ENCODE measurements at places on chromosomes 2 and 18.

GRCh38 chr18:60471652-60472051 lies 99.1 kb upstream of the MC4R start:
- DNase-seq = no peak

DNA sequence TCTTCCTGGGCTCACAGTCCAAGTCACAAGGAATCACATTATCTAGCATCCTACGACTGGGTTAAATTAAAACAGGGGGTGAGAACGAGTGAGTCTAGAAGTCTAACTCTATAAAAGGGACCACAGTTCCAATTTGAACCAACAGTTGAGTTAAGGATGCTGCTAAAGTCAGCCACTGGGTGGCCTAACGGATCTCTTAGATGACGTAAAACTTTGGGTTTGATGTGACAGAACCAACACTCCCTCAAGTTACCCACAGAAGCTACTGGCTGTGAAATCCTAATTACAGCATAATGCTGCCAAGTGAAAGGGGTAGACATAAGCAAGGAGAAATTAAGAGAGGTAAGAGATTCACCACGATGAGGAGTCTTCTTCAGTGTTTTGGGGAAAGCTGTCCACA lies 32.7 kb upstream of the RUFY4 start:
- DNase-seq = no peak

- DNase-seq = no peak
These were observed 4.3 kb downstream of the AGPS start for GRCh38 chr2:177396703-177397460.

DNA sequence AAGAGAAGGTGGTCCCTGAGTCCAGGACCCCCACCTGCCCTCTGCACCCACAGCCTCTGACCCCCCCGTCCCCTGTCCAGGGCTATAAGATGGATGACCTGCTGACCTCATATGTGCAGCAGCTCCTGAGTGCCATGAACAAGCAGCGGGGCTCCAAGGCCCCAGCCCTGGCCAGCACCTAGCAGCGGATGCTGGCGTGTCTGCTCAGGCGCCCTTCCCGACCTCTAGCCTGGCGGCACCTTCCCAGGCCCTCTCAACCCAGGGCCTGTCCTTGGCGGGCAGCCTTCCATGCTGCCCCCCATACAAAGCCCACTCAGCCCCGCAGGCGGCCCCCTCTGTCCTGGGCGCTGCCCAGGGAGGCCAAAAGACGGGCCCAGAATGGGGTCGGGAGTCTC lies 8.7 kb upstream of the GPR17 start:
- DNase-seq = no peak

- DNase-seq = no peak
These were observed 259.6 kb downstream of the SS18 start for GRCh38 chr18:25830787-25831186.

- no peak for DNase-seq
These were observed 544 bp downstream of the EVA1A start for GRCh38 chr2:75560022-75560767.

DNA sequence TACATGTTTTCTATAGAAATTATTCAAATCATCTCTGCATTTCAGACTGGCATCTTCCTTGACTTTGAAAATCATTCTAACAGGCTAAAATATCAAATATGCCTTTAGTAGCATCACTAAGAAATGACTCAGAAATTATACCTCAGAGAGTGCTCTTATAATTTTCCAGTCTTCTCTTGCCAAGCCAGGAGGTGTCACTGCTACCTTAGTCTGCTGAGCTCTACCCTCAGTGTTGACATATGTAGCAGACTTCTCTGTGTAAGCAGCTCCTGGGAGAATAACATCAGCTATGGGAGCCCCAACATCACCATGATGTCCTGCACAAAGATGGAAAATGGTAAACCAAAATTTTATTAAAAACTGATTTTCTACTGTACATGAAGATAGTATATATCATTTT lies 31.6 kb downstream of the NDUFS1 start:
- DNase-seq = no peak

DNA sequence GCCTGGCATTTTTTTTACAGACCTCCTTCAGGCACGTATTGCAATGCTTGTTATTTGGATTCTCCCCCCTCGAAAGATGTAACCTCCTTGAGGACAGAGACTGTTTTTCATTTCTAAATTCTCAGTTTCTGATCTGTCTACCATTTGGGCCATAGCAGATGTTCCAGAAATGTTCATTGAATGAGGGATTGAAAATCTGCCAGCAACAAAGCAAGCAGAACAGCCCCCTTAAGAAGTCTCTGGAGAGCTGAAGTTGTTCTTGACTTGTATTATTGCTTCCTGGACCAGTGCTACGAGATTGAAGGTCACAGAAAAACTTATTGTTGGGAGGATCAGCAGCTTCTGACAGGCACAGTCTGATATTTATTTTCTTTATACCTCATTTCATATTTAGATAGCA lies 355.5 kb downstream of the EPHA4 start:
- no peak for DNase-seq

- DNase-seq = no peak
These were observed 819 bp downstream of the ANKRD44 start for GRCh38 chr2:197309691-197310231.

GRCh38 chr2:162091325-162092007 lies 17.5 kb upstream of the DPP4 start:
- DNase-seq = no peak

DNA sequence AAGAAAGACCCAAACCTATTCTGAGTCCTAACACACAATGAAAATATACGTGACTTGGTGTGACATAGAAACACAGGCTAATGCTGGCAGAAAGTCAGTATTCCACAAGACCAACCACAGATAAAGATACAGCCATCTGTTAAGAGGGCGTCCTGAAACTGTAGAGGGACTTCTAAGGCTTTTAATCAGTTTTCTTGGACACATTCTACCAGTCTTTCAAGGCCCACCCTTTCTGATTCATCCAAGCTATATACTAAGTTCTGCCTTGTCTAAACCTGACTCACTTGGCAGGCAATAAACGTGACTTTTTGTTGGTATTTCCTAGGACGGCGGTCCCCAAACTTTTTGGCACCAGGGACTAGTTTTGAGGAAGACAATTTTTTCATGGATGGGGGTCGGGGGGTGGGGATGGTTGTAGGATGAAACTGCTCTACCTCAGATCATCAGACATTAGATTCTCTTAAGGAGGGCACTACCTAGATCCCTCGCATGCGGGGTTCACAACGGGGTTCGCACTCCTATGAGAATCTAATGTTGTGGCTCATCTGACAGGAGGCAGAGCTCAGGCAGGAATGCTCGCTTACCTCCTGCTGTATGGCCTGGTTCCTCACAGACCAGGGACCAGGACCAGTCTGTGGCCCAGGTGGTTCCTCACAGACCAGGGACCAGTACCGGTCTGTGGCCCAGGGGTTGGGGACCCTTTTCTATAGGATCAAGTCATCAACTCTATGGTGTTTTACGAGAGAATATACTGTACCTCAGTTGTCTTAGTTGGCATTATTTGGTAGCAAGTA lies 61.4 kb downstream of the SP3 start:
- no peak for DNase-seq

DNA sequence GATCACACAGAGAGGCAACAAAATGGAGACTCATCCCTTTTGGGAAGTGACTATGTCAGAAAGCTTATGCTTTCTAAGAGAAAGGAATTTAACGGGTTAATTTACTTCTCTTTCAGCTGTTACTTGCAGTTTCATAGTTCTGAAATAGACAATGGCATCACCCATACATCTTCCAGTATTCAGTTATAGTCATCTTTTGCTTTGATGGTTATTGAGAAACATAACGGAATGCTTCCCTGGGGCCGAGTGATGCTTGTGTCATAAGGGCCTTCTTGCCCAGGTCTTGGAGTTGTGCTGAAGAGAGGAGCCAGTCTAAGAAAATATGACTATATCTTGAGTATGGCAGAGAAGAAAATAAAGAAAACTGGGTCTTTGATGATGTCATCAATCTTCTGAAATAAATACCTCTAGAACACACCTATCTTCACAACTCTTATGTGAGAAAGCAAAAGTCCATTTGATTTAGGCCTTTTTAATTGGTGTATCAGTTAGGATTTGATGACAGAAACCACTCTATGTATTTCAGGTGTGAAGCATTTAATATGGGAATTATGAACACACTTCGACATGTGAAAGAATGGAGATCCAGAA lies 328.2 kb downstream of the LRRTM4 start:
- DNase-seq = no peak

DNA sequence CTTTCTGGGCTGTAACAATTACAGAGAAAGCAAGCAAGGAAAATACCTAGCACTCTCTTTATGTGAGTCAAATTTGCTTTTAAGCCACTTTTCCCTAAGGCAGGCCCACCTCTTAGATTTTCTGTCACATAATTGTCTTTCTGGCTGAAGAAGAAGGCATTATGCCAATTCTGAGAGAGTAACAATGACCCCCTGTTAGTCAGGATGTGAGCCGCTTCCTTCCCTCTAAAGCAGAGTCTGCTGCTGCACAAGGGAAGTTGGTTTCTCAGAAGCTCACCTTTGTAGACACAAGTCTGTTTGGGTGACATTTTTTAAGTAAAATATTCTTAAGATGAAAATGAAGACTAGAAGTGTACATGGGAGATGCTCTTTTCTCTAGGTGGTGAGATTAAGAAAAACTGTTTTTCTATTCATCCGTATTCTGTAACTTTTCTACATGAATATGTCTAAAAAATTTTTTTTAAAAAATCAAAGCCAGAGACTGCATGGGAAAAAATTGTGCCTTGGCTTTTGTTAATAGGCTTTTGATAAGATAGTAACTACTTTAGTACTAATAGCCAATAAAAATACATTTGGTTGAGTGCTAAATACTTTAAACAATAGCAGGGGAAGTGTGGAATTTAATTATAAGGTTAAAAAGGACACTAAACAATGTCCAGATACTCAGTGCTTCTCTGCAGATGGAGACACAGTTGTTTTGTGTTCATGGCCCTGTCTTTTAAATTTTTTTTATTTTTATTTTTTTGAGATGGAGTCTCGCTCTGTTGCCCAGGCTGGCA lies 33.4 kb upstream of the VPS54 start:
- no peak for DNase-seq

DNA sequence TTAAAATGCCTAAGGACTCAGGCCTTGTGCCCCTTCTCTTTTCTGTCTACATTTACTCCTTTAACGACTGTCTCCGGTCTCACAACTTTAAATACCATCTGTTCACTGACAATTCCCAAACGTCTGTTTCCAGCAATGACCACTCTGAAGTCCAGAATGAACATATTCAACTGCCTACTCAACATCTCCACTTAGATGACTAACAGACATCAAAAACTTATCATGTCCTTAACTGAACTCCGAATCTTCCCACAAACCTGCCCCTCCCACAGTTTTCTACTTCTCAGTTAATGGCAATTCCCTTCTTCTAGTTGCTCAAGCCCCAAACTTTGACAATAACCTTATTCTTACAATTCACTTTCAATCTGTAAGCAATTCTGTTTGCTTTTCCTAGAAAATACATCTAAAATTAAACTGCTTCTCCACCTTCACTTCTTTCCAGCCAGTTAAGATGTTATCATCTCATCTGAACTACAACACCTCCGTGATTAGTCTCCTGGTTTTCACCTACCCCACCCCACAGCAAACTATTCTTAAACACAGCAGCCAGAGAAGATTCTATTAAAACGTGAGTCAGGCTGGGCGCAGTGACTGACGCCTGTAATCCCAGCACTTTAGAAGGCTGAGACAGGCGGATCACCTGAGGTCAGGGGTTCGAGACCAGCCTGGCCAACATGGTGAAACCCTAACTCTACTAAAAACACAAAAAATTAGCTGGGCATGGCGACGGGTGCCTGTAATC lies 2.8 kb downstream of the C1D start:
- peak; percentile 14 for DNase-seq

- no peak for DNase-seq
These were observed 496.5 kb upstream of the SOX11 start for GRCh38 chr2:5195636-5196035.

DNA sequence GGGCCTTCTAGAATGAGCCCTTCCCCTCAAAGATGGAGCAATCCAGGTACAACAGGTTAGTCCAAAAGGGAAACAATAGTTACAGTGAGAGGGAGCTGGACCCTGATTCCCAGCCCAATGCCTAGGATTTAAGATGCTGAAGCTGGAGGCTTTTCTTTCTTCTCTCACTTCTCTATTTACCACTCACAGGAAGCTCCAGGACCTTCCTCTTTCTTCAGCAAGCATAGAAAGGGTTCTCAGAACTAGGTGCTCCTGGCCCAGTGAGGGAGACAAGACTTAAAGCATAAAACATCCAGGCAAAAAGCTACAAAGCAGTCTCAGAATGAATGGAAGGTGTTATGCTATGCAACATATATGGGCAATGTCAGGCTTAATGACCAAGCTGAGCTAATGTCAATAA lies 279.0 kb downstream of the SRBD1 start:
- no peak for DNase-seq

DNA sequence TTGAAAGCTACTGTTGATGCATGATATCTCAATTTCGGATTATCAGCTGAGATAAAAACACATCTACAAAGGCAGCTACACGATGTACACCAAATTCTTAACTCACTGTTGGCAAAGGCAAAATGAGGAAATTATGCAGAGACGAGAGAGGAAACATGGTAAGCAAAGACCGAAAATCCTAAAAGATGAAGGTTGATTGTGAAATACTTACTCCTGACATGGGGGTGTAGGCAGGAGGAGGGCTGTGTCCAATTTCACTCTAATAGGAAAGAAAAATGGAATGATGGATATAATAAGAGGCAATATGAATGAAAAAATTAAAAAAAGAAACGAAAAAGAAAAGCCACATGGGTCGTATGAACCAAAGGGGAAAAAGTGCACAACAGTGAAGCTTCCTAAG lies 831.3 kb downstream of the CPS1 start:
- no peak for DNase-seq

DNA sequence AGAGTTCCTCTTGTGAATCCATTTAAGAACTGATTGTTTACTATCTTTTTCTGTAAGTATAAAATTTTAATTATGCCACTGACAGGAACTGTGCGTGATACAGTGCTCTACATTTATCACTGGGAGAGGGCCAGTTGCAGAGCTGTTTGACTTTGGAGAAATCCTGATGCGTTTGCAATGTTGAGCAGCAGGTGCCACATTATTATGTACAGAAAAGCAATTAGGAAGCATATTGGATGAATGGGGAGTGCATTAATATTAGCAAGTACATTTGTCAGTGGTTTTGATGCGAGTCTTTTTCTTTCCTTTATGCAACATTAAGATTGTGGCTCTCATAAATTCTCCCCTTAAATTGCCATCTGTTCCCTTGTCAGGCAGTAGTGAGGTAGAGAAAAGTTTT lies 302.3 kb upstream of the FANCL start:
- no peak for DNase-seq
